ENCODE measurements at places on chromosomes 12 and 14.

- DNase-seq, result peak; percentile 88
These were observed at the start of gene TIGAR for GRCh38 chr12:4320853-4321701. TSS of gene TIGAR (plus strand) at chr12:4321213. CDS start at chr12:4321272, 59 bp downstream.

- DNase-seq, result no peak
These were observed 218.0 kb upstream of the RGS6 start for GRCh38 chr14:71714225-71714624.

- DNase-seq, result no peak
These were observed 101.4 kb downstream of the PDE3A start for GRCh38 chr12:20469756-20470155.

DNA sequence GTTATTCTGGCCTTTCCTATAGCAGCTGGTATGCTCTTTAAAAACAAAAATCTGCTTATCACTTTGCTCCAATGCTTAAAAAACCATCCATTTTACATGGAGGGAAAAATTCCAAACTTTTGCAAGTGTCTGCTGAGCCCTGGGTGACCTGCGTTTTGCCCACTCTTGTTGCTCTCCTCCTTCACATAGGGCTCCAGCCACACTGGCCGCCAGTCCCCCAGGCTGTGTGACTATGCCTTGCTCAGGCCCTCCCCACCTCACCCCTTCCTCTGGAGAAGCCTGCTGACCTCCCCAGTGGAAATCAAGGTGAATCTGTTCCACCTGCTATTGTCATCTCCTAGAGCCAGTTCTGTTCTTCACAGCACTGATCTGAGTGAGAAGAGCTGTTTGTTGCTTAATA lies 126.9 kb downstream of the SLC25A47 start:
- no peak for DNase-seq

GRCh38 chr12:34030591-34030990 lies 8.3 kb downstream of the ALG10 start:
- no peak for DNase-seq

DNA sequence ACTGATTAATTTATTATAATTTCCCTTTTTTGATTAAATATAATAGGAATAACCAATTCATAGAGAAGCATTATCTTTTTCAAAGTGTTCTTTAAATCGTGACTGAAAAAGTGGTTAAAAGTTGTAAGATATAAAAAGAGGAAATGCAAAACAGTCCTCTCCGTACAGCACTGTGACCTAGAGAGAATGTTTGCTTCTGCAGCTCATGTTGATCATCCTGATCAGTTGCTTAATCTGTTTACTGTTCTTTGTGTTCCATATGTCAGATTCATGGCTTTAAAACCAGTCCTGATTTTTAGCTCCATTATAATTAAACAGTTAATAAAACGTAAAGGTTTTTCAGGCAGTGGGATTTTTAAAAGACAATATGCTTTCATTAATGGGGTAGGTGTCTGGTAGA lies 4.7 kb downstream of the TTC8 start:
- DNase-seq, result no peak

- no peak for DNase-seq
These were observed 15.1 kb upstream of the GRIP1 start for GRCh38 chr12:66693901-66694513.

DNA sequence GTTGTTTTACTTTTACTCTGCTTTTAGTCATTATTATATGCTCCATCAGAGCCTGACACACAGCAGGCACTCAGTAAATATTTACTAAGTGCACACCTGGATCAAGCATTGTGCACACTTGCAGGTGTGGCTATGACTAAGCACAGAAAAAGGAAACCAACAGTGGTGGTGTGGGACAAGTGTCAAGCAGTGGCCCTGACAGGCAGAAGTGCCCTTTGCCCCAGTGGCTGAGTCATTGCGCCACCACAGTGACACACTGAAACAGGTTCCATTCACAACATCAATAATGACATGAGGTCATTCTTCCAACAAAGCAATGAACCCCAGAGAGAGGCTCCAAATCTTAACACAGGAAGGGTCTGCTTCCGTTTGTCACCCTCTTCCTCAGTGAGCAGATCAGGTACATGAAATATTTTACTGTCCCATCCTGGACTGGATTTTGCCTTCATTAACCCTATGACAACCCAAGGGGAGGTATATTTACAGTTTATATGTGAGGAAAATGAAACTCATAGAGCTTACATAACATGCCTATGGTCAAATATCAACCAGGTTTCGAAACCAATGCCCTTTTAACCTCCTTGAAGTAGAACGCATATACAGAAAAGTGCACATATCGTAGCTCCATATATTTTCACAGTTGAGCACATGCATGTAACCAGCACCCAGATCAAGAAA lies 82.6 kb upstream of the GTF2A1 start:
- no peak for DNase-seq

- no peak for DNase-seq
These were observed 219.3 kb upstream of the NOS1 start for GRCh38 chr12:117580718-117581062.

- no peak for DNase-seq
These were observed 603.3 kb upstream of the FLRT2 start for GRCh38 chr14:84926656-84927055.

DNA sequence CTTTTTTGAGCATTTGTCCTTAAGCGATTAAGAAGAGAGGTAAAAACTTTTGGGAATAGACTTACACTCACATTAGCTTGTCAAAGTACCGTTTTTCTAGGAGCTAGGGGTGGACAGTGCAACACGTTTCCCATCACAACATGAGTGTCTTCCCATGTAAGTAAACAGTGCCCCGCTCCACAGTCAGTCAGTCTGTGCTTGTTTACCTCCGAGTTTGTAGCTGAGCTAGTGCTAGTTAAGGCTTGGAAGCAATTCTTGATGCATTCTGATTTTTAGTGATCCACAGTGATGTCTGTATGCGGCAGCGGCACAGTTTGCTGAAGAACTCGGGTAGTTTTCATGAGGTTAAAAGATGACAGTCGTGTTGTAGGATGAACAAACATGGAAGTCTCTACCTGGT lies 941 bp downstream of the ZDHHC17 start:
- DNase-seq, result peak; percentile 15

GRCh38 chr12:88266806-88267360 lies 124.8 kb downstream of the TMTC3 start:
- no peak for DNase-seq

- no peak for DNase-seq
These were observed 53.0 kb downstream of the CDK17 start for GRCh38 chr12:96347130-96347699.

- no peak for DNase-seq
These were observed 78.2 kb downstream of the SCN8A start for GRCh38 chr12:51669271-51669670.

- DNase-seq, result no peak
These were observed 31.1 kb downstream of the PLEKHH1 start for GRCh38 chr14:67564236-67564635.

DNA sequence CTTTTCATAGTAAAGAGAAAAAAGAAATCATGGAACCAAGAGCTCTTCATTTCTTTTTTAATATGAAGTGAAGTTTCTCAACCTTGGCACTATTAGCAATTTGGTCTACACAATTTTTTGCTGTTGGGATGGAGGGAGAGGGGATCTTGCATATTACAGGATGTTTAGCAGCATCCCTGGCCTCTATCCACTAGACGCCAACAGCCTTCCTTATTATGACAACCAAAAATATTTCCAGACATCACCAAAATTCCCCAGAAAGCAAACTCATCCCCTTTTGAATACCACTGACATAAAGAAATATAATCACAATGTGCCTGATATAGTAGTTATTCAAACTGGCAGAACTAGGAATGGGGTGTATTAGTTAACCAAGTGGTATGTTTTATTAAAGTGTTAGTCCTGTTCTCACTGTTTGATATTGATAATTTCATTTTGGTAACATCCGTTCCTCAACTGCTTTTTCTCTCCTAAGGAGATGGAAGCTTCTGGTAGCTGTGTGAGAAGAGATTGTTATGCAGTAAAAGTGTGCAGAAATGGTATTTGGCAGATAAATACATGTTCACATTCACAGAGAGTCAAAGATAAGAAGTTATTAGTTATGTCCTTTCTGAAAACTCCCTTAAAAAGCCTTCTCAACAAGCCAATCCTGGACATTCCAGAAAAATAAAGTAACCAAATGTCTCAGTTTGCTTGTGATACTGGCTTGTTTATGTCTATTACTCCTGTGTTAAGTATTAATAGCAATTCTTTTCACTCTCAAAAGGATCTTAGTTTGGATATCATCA lies 699.9 kb downstream of the C12orf50 start:
- no peak for DNase-seq
